Activated CD8-positive, alpha-beta T cell treated with anti-CD3 and anti-CD28 coated beads, Interleukin-2, amount 10 ng/mL, durations not matched to agents 7 days and 5 days (primary cell): ENCODE measurements at places on chromosomes 13 and 19.
A peak's percentile ranks its signal among the peaks of the same experiment; 100 is the strongest.

- peaks cover 93% of the 10 kb centered on the region for H3K4me1 ChIP-seq
- H3K27me3 ChIP-seq = no peaks in the 10 kb centered on the region
- H3K4me3 ChIP-seq = no peak overlapping the region
Measured at GRCh38 chr19:19448238-19448544, 42.7 kb downstream of the GATAD2A start.

GRCh38 chr19:33256261-33256660, 30.6 kb upstream of the SLC7A10 start:
- H3K27ac ChIP-seq = no peak overlapping the region
- no peaks in the 10 kb centered on the region for H3K36me3 ChIP-seq
- no peak for DNase-seq
- peaks cover 6% of the 10 kb centered on the region for H3K27me3 ChIP-seq
- H3K4me3 ChIP-seq = no peak overlapping the region
- H3K4me1 ChIP-seq = peaks cover 14% of the 10 kb centered on the region

- no peaks in the 10 kb centered on the region for H3K27me3 ChIP-seq
- no peak overlapping the region for H3K27ac ChIP-seq
- H3K36me3 ChIP-seq = peaks cover 4% of the 10 kb centered on the region
- H3K4me3 ChIP-seq = no peak overlapping the region
Measured at GRCh38 chr13:99398071-99398470, 90.9 kb upstream of the GPR183 start.

GRCh38 chr13:27622102-27622820, 569 bp downstream of the POLR1D start:
- peak overlapping the region; percentile 92 for H3K4me3 ChIP-seq
